ENCODE measurements at places on chromosomes 16 and 17. TPM values are rescaled to one million over a fixed set of nuclear protein-coding genes. Genes with fewer than 3 reads are reported as not detected.

The B9D1 gene
- total RNA-seq: 47.9 TPM

The SCARF1 gene
- 34.2 TPM for total RNA-seq

The KIF19 gene
- total RNA-seq: 12.7 TPM

The PARD6A gene
- total RNA-seq: 6.2 TPM

The HYDIN gene
- total RNA-seq: 43.3 TPM

The CPHXL2 gene
- not detected for total RNA-seq

The PRKCA gene
- total RNA-seq: 22.5 TPM

The ASGR1 gene
- total RNA-seq: 5.9 TPM

The KRT12 gene
- not detected for total RNA-seq

The CDT1 gene
- total RNA-seq: 5.8 TPM

The NACA2 gene
- total RNA-seq: not detected

The POLDIP2 gene
- 38.7 TPM for total RNA-seq

DNA sequence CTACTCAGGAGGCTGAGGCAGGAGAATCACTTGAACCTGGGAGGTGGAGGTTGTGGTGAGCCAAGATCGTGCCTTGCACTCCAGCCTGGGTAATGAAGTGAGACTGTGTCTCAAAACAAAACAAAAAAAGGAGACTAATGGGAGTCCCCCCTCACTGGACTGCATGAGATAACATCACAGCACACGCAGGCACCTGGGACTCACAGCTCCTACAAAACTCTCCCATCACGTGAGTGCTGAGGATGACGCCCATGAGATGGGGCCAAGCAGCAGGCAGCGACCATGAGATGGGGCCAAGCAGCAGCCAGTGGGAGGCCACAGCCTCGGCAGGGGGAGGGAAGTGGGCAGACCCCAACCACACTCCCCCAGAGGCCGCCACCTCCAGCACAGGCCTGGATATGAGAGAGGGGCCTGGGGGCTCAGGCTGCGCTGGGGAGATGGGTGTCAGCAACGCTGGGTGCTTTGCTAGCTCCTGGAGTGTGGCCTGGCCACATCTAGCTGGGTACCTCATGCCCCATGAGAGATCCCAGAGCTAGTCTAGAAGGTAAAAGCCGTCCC is 15.4 kb downstream of the DNAAF8 start:
- DNase-seq: no peak

DNA sequence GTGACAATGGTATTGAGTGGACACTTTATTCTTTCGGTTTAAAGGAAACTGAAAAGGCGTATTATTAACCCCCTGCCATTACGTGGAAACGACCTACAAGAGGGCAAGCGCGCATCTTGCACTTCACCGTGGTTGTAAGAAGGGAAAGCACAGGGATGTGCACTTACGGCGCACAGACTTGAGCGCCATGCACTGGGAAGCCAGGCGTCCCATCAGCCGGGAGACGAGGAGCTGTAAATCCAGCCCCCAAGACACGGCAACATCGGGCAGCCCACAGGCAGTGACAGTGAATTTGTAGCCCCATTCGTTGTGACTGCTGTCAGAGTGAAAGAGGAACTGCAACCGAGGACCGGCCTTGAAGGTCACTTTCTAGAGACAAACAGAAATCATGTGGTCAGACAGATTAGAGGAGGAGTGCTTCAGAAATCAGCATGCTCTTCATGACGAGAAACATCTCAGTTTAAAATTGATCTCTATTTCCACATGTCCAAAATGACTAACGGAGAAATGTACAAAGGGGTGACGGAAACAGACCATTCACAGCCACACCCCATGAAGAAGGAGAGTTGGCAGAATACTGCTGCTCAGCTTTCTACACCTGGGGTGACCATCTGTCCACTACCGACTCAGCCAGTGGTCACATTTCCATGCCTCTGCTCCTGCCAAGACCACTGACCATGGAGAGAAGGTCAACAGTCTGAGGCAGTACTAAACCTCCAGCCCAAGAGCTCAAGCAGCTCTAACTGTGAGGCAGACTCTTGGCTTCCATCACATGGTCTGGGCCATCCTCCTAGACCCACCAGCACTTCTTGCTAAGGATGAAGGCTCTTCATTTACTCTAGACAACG is 68.6 kb downstream of the ZZEF1 start:
- peak; percentile 3 for DNase-seq

DNA sequence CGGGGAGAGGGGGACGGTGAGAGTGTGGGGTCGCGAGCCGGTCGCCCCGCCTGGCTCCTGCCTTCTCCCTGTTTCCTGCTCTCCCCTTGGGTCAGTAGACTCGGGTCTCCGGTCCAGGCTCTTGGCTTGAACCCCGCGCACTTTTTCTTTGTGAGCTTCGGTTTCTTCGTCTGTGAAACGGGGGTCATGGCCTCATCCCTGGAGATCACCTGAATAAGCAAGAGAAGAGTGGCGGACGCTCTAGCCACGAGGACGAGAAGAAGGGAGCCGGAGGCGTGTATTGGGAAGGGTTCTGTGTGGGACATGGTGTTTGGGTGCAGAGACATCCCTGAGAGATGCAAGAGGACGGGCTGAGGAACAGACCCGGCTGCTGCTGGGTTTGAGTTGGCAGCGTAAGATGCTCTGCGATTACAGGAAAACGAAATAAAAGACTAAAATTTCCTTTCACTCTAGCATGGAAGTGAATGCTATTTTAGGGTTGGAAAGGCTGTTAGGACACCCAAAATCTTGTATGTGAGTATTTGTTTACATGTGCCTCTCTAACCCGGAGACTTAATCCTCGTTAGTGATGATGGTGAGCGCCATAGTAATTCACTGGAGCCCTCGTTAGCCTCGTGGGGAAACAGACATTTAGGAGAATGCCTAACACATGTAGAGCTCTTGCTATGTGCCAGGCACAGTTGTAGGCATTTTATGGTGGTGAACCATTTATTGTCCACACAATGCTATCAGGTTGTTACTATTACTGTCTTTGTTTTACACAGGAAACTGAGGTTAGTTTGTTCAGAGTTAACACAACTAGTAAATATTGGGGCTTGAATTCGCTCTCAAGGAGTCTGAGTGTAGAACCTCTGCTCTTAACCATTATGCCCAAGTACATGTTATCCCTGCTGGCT is 646 bp downstream of the KIF22 start:
- DNase-seq: no peak

DNA sequence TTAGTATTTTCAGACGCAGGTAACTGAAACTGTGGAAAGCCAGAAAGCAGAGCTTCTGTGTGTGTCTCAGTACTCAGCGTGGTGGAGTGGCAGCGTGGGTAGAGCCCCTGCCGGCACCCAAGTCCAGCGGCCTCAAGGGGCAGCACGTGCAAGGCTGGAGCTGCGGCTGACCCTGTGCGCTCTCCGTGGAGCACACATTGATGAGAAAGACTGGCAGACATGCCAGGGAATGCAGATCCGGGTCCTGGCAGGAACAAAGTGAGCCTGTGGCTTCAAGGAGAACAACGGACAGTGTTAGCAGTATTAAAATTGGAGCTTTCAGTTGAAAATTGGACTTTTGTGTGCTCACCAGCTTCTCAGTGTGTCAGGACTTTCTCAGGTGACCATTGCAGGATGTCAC is 23.3 kb downstream of the ZC3H18 start:
- no peak for DNase-seq

- DNase-seq: peak; percentile 95
Observed at GRCh38 chr17:48577946-48578615, at the start of gene HOXB4. Gene HOXB4 (minus strand): TSS chr17:48578350. CDS start chr17:48578319, 31 bp downstream.

DNA sequence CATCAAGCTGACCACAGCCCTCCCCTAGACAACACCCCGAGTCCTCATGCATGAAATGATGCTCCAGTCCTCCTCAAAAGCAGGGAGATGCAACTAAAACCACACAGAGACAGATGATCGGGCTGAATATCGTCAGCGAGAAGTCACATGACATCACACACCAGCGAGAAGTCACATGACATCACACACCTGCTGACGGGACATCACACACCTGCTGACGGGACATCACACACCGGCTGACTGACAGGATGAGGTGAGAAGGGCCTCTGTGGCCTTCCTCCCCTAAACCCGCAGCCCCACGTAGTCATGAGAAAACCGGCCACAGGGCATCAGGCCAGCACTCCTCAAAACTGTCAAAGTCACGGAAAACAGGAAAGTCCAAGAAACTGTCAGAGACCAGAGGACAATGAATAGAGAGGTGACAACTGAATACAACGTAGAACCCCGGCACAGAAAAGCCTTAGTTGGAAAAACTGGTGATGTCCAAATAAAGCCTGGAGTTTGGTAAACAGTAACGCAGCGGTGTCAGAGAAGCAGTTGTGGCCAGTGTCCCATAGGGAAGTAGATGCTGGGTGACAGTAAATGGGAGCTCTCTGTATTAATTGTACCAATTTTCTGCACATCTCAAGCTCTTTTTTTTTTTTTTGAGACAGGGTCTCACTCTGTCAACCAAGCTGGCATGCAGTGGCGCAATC is 14.3 kb downstream of the LITAF start:
- no peak for DNase-seq

DNA sequence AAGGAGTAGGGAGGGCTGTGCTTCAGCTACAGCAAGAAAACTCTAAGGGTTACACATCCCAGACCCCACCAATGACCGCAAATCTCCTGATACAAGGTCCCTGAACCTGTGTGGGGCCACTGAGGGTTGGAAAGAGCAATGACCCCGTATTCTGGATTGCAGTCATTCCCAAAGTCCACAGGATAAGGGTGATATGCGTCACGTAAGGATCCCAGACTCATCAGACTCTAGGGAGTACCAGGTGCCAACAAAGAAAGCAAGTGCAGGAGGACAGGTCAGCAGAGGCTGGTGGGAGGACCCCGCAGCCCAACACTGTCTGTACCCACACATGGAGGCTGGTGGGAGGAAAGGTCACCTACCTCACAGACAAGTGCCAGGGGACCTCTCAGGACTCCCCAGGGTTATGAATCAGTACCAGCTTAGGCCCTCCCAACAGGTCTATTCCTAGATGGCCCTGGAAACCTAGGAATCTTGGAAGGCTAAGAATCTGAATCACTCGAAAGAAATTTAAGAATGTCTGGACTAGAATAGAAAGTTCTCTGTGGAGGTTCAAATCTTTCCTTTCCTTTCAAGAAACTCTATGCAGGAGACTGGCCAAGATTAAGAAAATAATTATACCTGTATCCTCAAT is 16.2 kb downstream of the PITPNA start:
- DNase-seq: no peak

- DNase-seq: no peak
Observed at GRCh38 chr16:89727406-89728120, 6.2 kb downstream of the ZNF276 start.

DNA sequence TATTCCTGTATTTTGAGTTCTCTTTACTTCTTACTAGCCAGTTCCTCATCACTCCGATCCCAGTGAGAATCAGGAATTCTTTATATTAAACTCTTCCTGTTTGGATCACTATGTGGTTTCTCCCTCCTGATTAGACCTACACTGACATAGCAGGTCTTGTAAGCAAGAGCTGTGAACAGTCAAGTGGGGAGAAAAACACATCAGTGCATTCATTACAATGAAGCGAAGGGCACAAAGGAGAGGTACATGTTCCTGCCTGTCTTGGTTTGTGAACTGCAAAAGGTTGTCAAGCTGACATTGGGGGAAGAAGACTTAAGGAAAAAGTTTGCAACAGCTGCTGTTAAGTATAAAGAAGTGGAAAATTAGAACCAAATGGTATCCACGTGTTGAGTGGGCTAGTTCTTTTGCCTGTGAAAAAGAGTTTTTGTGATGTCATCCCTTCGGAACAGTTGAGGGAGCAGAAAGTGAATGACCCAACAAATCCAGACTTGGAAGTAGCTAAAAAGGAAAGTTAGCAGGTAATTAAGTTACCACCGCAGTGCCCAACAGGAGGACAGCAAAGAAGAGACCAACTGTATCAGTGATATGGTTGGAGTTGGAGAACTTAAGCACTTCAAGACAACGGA is 23.0 kb upstream of the TRIM25 start:
- no peak for DNase-seq

- no peak for DNase-seq
Observed at GRCh38 chr17:46192189-46192438, 1.1 kb downstream of the KANSL1 start.

DNA sequence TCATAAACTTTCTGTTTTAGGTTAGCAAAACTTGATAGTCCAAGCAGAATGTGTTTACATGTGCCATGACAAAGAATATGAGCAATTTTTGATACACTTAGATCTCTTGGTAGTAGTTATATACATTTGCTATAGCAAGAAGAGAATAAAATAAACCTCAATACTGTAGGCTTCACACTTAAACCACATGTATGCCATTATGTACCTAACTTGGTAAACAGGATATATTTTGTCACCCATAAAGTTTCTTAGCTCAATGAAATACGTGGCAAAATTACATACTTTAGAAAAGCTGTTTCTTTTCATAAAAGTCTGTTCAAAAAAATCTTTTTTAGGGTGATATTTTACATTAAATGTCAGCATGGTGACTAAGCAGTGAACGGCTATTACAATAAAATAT is 184.7 kb downstream of the MYO1D start:
- no peak for DNase-seq

GRCh38 chr17:81210868-81211267 is 11.9 kb downstream of the CEP131 start:
- DNase-seq: no peak

DNA sequence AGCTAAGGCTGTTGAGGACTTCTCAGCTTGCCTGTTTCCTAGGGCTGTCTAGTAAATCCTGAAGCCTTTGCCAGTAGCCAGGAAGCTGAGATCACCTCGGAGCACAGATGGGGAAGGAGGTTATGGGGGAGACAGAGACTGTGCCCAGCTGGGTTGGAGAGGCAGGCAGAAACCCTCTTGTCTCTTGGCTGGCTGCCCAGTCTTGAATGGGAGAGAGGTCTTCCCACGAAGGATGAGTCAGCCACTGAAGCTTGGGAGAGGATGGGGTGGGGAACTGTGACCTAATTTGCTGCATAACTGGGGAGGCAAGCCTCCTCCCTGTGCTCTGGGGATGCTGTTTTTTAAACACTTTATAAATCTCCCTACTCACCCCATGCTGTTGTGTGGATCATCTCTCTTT is 69.8 kb downstream of the SHISA9 start:
- DNase-seq: peak; percentile 0

DNA sequence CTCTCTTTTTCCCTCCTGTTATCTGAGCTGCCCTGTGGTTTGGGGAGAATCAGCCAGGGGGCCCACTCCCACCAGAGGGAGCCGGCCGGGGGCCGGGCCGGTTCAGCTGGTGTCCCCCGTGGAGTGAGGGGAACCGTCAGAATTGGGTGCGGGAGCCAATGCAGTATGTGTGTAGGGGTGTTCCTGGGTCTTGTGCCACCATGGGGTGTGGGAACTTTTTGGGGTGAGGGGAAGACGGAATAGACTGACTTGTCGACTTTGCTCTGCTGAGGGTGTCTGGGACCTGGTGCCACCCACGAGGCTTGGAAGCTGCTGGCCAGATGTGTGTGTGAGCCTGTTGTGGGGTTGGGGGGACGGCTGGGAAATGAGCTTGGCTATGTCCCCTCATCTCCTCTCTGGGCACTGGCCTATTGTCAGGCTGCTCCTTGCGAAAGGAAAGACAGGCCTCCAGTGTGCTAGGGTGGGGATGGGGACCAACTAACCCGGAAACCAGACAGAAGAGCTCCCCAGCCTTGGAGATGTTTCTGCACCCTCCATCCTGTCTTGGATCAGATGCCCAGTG is 9.9 kb downstream of the RARA start:
- peak; percentile 56 for DNase-seq

DNA sequence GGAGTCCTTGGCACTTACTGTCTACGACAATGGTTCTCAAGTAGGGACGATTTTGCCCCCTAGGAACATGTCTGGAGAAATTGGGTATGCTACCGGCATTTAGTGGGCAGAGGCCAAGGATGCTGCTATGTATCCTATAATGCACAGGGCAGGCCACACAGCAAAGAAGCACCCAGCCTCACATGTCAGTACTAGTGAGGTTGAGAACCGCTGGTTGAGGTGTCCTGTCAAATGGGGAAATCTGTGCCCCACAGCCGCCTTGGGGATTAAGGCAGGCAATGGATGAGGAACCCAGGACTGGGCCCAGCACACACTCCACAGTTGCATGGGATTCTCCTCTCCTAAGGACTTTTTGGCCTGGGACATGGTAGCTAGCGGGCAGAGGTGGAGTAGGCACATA is 86.7 kb upstream of the TOB1 start:
- no peak for DNase-seq

Data from lung (tissue), 17 donors.